ENCODE measurements at places on chromosomes 7 and 10. TPM values are rescaled to one million over a fixed set of nuclear protein-coding genes. Genes with fewer than 3 reads are reported as not detected.
A peak's percentile ranks its signal among the peaks of the same experiment; 100 is the strongest.

DNA sequence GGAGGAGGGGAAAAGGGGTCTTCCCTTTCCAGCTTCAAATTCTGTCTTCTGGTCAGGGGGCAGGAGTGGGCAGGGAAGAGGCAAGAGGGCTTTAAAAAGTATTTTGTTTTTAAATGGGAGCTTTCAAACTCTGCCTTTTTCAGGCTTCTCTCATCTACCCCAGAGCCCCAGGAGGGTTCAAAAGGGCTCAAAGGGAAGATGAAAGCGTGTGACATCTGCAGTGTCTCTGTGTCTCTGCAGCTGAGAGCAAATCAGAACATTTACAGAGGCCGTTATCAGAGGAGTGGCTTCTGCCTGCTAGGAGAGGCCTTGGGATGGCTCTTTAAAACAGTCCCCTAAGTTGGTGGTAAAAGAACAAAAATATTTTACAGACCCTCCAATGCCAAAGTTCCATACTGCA is 30.3 kb downstream of the TRIM8 start:
- DNase-seq: no peak

Gene GNAT3
- total RNA-seq: not detected

Gene DGKB
- total RNA-seq: 0.24 TPM

GRCh38 chr7:4642468-4643203 is 39.5 kb upstream of the FOXK1 start:
- DNase-seq: no peak

DNA sequence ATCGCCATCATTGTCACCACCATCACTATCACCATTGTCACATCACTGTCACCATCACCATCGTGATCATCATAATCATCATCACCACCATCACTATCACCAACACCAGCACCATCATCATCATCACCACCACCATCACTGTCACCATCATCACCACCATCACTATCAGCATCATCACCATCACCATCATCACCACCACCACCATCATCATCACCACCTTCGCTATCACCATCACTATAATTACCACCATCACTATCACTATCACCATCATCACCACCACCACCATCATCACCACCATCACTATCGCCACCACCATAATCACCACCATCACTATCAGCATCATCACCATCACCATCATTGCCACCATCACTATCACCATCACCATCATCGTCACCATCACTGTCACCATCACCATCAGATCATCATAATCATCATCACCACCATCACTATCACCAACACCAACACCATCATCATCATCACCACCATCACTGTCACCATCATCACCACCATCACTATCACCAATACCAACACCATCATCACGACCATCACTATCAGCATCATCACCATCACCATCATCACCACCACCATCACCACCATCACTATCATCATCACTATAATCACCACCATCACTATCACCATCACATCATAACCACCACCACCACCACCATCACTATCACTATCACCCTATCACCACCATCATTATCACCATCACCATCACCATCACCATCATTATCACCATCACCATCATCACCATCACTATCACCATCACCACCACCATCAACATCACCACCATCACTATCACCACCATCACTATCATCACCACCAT is 6.0 kb upstream of the GNA12 start:
- DNase-seq: no peak

GRCh38 chr7:131021460-131021859 is 287.5 kb upstream of the KLF14 start:
- DNase-seq: no peak

GRCh38 chr10:96133135-96133534 is 3.0 kb downstream of the ZNF518A start:
- DNase-seq: peak; percentile 14

DNA sequence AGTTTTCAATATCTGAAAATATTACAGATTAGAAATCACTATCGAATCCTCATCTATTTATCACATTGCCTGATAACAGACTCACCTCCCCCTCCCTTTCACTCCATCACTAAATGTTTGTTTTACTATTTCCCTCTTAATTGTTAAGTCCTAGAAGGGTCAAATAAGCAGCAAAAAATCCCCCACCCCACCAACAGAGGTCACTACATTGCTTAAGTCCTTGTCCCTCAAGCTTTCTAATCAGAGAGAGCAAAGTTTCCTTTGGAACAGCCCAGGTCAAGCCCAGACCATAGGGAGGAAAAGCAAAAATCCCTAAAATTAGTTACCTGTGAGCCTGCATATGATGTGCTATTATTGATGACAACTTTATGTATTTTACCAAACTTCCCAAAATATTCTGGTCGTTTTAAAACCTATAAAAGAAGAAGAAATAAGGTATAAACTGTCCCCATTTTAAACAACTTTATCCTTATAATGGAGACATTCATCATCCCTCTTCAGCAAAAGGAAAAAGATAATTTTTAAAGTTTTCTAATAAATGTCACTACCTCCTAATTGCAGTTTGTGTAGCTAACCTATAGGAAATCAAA is 95.0 kb downstream of the CNOT4 start:
- peak; percentile 29 for DNase-seq

DNA sequence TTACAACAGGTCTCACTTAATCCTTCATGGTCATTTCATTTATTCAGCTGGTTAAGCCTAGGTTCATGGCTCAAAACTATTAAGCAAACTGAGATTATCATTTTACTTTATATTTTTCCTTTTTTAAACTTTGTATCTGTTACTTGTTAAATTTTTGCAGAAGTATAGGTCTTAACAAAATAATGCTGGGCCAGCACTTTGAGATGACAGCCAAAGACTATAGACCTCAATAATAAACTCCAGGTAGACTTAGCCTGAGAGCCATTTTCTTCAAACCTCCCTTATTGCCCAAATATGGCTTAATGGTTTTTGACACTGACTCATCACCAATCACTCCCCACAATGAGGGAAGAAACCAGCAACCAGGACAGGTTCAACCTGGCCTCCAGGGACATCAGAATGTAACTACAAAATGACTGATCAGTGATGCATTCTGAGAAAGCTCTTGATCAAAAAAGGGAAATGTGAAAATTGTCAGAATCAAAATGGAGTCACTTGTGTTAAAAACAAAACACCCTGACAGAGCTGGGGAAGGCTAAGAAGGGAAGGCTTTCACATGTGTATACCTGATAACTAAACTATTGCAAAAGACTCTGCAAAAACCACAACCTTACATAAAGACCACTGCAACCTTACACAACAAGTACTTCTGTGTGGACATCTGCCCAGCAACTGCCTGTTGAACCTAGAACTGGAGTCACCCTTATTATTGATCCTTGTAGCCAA is 2.1 kb upstream of the CCDC126 start:
- DNase-seq: no peak

Data from astrocyte (in vitro differentiated cells and primary cell).